ENCODE measurements at places on chromosomes 16 and 17. TPM values are rescaled to one million over a fixed set of nuclear protein-coding genes. Genes with fewer than 3 reads are reported as not detected.

GRCh38 chr17:15238057-15238456 is 27.1 kb downstream of the PMP22 start:
- no peak for DNase-seq

The TMEM11 gene
- total RNA-seq, result 16.1 TPM

- DNase-seq, result no peak
Observed at GRCh38 chr16:57316390-57317017, 32.0 kb upstream of the PLLP start.

The SLFN14 gene
- 0.57 TPM for total RNA-seq

The UQCRC2 gene
- 217 TPM for total RNA-seq

GRCh38 chr16:68291227-68291626 is 19.5 kb downstream of the SLC7A6OS start:
- no peak for DNase-seq

The ATP6V0C gene
- 188 TPM for total RNA-seq

- no peak for DNase-seq
Observed at GRCh38 chr17:55495239-55495638, 16.0 kb downstream of the SMIM36 start.

The ABCA9 gene
- total RNA-seq, result not detected

The MYO15B gene
- 117 TPM for total RNA-seq

The NLRC5 gene
- 842 TPM for total RNA-seq

GRCh38 chr17:28573040-28573380 is 1.7 kb upstream of the PIGS start:
- no peak for DNase-seq

DNA sequence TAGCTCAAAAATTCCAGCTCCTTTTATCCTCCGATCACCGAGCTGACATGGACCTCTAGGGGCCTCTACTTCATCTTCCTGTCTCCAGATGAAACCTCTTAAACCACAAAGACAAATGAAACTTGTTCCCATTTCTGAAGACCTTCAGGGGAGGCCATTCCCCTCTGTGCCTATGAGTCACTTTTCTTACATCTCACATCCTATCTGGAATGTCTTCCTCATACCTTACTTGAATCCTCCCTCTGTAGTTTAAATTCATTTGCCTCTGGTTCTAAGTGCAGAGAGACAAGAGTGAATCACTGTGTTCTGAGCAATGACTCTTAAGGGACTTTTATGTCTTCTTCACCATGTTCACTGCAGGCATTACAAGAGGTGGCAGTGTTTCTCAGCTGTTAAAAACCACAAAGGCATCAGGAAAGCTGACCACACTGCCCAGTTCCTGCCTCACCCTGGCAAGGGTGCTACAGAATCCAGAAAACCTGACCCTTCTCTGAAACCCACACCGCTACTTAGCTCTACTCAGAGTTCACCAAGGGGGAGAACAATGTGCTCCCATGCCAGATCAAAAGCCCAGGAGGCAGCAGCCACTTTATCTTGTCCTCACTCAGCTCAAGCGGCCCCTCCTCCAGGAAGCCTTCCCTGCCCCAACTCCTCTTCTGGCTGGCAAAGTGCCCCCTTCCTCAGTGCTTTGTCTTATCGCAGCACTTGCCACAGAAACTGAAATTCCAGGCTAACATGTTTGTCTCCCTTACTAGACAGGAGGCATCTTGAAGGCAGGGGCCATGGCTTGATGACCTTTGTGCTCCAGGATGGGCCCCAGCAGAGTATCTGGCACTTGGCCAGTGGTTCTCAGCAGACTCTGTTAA is 6.4 kb downstream of the CUEDC1 start:
- peak; percentile 13 for DNase-seq

DNA sequence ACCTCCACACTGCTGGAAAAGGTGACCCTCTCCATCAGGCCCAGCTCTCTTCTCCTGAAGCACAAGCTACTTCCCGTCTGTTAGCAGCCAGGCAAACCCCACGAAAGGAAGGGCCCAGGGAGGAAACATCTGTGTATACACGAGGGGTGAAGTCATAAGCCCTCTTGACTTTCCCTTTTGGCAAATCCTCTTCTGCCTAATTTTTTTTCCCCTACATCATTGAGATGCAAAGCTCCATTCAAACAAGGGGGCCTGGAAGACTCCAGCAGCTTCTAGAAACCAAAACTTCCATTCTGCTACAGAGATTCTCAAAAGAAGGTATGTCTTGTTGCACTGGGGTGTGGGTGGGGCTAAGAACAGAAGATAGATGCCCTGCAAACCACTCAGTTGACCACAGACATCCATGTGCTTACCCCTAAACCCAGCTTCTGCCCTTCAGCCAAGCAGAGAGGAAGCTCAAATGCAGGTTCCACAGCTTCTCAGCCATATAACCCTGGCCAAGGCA is 145.6 kb upstream of the RCVRN start:
- no peak for DNase-seq

- DNase-seq, result no peak
Observed at GRCh38 chr17:47203984-47204721, 5.0 kb upstream of the MYL4 start.

GRCh38 chr17:56173958-56174835 is 20.9 kb downstream of the ANKFN1 start:
- DNase-seq, result no peak

DNA sequence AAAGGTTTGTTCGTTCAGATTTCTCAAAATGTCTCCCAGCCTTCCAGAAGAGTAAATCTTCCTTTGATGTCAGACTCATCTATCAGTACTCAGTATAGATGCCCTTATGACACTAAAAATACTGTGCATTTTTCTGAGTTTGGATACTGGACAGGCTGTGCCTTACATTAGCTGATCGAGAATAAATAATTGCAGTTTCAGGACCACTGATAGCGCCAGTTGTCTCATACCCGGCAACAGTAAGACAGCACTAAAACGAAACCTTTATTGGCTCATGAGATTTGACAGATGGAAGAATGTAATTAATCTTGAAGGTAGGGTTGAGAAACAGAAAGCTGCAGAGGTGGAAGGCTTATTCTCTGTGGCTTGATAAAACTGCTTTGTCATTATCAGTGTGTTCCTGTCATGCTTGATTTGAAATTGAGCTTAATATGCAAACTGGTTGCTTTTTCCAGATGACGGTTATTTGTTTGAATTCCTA is 1.2 kb downstream of the ATP6V0A1 start:
- DNase-seq, result peak; percentile 75

DNA sequence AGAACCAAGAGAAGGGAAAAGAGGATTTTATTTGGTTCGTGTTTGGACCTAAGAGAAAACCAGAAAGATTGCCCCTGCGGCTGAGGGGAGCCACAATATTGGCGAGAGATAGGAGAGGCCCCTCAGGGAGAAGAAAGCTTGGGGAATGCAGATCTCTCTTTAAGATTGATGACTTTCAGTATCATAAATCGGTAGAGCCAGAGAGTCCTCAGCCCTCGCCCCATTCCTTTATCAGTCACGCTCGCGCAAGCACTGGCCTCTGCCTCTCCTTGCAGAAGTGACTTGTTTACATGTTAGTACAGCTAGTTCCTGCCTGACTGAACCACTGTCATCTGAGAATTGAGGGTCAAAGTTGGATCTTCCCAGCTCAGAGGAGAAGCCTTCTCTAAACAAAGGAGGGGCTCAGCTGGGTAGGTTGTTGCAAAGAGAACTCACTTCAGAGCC is 21.5 kb upstream of the KRT19 start:
- no peak for DNase-seq

- no peak for DNase-seq
Observed at GRCh38 chr17:69528035-69528434, 113.5 kb downstream of the MAP2K6 start.

GRCh38 chr16:11256661-11257130 is 692 bp upstream of the SOCS1 start:
- peak; percentile 42 for DNase-seq

The OR3A2 gene
- total RNA-seq, result 0.59 TPM

Data from CD4-positive, CD25-positive, alpha-beta regulatory T cell (primary cell).